M059J (cell line): ENCODE measurements at places on chromosomes 13 and 19.

DNA sequence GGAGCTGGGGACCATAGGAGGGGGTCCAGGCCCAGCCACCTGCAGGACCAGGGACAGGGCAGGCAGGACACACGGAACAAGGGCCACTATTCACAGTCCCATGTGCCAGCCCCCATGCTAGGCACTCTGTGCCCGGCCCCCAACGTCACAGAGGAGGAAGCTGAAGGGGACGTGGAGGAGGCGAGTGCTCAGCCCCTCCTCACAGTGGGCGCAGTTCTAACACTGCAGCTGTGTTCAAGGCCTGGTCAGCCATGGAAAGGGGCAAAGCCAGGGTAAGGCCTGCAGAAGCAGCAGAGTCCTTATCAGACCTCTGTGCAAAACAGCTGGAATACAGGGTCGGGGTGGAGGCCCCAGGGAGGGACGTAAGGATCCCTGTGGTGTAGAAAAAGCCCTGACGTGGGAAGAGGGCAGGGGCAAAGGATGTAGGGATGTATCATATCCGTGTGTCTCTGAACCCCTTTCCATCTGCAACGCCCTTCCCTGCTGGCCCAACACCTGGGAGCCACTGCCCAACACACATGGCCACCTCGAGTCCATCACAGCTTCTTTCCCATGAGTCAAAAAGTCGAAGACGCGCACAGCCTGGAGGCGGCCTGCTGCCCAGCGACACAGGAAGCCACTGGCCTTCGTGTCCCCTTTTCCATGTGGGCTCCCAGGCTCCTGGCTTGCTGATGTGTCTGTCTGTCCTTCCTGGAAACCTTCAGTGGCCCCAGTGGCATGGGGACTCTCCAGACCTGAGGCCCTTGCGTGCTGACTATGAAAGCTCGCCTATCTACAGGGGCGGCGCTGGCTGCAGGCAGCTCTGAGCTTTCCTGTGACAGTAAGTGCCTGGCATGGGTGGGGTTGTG, 28.0 kb downstream of the SH3GL1 start:
- no peak for DNase-seq

- no peak for DNase-seq
Observed at GRCh38 chr19:35781650-35782049, 6.3 kb downstream of the ARHGAP33 start.

DNA sequence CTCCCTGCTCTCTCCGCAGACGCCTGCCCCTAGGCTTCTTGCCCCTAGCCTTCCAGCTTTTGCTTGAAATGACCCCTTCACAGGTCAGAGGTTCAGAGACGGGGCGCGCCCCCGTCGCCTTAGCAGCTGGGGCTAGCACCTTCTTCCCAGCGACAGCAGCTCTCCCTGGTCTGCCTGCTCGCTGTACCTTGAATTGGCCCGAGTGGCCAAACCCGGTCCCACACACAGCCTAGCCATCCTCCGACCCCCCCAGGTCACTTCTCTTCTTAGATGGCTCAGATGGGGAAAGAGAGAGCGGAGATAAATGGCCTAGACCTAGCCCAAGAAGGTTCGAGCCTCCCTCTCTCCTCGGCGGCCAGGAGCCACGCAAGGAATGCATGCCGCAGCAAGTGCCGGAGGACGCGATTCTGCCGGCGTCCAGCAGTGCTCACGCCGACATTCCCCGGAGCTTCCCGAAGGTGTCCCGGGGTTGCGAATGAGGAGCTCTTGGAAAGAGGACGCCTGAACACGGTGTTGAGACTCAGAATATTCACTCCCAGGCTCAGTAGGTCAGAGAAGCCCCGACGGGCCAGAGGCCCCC, 1.3 kb downstream of the CDX2 start:
- no peak for DNase-seq

GRCh38 chr13:91331047-91331915, 16.2 kb upstream of the MIR17HG start:
- DNase-seq = no peak

GRCh38 chr19:1255186-1256161, 7.1 kb downstream of the MIDN start:
- DNase-seq = no peak

DNA sequence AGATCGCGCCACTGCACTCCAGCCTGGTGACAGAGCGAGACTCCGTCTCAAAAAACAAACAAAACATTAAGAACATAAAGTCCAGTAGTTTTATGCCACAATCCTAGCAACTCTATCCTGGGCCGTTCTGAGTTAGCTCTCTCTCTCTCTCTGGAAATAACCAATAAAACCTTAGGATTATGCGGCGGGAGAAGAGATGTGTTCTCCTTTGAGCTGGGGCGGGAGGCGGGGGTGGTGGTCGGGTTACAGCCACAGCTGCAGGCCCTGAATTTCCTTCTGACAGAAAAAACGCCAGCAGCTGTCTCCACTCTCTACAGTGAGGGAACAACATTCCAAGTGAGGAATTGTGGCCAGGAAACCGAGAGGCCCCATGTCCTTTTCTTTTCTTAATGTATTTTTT, 9.1 kb upstream of the PNMA8A start:
- no peak for DNase-seq

GRCh38 chr19:33691736-33692135, 70.0 kb downstream of the CHST8 start:
- no peak for DNase-seq

GRCh38 chr19:12721656-12722565, 1.8 kb downstream of the TNPO2 start:
- DNase-seq = peak; percentile 55

GRCh38 chr13:114279758-114280355, 1.5 kb upstream of the UPF3A start:
- no peak for DNase-seq

DNA sequence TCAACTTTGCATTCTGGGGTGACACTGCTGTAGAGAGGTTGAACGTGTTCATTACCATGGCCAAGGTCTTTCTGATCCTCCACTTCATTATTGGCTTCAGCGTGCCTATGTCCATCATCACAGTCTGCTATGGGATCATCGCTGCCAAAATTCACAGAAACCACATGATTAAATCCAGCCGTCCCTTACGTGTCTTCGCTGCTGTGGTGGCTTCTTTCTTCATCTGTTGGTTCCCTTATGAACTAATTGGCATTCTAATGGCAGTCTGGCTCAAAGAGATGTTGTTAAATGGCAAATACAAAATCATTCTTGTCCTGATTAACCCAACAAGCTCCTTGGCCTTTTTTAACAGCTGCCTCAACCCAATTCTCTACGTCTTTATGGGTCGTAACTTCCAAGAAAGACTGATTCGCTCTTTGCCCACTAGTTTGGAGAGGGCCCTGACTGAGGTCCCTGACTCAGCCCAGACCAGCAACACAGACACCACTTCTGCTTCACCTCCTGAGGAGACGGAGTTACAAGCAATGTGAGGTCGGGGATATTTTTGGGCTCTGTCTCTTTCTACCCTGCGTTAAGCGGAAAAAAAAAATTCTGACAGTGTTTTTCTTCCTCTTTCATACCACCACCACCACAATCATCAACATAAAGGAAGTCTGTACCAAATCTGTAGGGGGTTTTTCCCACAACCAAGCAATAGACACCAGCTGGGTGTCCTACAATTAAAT, 29.5 kb downstream of the FPR3 start:
- no peak for DNase-seq

DNA sequence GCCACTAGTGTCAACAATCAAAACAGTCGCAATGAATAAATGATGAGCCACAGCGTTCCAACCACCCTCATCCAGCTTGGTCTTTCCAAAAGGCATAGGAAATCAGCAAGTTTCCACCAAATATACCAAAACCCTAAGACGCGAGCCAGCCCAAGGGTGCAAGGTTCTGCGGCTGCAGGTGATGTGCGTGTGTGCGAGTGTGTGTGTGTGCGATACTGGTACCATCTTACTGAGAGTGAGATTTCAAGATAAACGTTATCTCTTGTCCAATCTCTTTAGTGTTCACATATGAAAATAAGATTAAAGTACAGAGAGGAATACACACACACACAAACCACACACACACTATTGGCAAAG, 895 bp upstream of the TRPC4 start:
- no peak for DNase-seq

GRCh38 chr19:16155128-16155527, 11.6 kb downstream of the HSH2D start:
- no peak for DNase-seq

DNA sequence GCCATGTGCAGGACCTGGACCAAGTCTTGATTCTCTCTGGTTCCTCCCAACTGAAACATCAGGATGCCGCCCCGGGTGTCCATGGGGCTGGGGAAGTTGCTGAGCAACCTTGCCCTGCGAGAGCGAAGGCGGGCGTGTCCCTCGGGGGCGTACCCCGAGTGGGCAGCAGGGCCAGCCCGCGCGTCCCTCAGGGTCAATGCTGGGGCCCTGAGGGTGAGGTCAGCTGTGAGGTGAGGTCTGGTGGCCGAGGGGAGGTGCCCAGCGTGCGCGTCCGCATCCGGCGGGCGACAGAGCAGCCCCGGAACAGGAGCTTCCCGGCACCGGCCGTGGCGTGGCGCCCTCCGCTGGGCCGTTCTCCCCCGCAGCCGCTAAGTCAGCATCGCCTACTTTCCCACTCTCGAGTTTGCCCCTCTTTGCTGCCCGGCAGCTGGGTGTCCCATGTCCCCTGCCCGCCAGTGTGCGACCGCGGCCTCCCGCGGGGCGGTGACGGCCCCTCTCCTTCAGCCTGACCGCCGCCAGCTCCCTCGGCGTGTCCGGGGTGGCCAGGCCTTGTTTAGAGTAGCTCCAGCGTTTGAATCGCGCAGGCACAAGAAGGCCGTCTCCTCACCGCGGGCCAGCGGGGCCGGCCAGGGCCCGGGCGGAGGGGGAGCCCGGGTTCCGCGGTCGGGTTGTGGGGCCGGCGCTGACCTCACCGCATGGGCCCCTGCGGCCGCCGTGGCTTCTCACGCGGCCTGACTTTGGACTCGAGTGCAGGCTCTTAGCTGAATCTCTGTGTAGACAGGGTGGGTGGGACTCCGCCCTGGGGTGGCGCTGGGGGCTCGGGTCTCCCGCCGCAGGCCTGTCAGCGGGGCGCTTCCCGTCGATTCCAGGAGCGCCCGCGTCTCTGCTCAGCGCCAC, 33.0 kb downstream of the GJA3 start:
- peak; percentile 54 for DNase-seq

DNA sequence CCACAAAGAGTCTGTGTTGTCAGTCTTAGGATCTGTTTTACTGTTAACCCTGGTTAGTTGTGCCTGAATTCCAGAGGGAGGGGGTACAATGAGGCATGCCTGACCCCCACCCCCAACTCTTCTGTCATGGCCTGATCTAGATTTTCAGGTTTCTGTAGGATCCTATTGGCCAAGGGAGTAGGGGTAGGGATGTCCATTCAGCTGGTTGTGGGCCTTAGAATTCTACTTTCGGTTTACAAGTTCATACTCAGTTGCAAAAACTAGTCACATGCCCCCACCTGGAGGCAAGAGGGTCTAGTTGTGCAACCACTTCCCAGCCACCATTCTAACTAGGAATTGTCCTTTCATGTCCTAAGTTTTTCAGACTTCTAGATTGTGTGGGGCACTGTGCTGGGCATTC, 94.3 kb upstream of the MBNL2 start:
- DNase-seq = no peak

DNA sequence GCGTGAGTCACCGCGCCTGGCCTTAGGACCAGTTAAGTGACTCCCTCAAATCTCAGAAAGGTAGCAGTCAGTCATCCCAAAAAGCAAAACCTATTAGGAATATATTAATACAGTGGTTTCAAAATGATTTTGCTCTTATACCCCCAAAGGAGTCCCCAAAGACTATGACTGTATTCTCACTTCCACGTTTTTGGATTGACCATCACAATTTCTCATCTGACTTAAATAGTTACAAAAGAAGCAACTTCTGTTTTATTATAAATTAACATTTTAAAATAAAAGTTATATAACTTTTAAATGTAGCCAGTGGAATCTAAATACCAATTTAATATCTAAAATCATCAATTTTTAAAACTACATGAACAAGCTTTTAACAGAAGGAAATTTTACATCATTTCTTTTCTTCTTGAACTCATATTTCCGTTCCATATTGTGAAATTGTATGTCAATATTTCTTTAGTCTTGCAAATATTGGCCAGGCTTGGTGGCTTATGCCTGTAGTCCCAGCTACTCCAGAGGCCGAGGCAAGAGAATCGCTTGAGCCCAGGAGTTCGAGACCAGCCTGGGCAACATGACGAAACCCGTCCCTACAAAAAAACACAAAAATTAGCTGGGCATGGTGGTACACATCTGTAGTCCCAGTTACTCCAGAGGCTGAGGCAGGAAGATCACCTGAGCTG, 1.5 kb upstream of the SPART start:
- no peak for DNase-seq

GRCh38 chr13:38647312-38647711, 39.6 kb upstream of the FREM2 start:
- peak; percentile 4 for DNase-seq

- no peak for DNase-seq
Observed at GRCh38 chr13:112024577-112024976, 42.4 kb upstream of the SOX1 start.

DNA sequence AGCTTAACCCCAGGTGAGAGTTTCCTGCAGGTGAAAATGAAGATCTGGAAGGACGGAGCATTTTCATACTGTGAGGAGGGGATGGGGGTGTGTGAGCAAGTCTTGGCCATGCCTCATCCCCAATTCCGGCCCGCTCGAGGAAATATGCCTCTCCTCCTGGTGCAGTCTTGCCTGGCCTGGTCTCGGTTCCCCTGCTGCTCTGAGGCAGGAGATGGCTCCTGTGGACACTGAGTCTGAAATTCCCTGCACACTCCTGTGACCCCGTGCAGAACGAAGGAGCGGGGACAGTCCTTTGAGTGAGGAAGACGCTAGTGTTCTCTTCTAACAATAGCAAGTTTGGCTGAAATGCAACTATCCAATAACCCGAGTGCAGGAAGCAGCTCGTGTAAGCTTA, 329 bp upstream of the ZNF439 start:
- no peak for DNase-seq

DNA sequence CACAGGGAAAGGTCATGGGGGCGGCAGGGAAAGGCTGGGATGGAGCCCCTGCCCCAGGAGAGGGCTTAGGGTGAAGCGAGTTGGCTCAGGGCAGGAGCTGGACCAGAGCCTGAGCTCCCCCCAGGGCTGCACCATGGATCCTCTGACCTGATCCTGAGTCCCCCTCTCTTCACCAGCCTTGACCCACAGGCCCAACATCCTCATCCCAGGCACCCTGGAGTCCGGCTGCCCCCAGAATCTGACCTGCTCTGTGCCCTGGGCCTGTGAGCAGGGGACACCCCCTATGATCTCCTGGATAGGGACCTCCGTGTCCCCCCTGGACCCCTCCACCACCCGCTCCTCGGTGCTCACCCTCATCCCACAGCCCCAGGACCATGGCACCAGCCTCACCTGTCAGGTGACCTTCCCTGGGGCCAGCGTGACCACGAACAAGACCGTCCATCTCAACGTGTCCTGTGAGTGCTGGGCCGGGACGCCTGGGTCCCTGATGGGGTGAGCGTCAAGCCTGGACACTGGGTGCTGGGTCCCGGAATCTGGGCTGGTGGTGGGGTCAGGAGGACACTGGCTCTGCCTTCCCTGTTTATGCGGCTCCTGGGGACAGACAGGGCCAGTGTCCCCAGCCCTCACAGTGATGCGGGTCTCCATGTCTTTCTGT, 842 bp downstream of the SIGLEC9 start:
- no peak for DNase-seq

- DNase-seq = peak; percentile 65
Observed at GRCh38 chr19:51800473-51801244, 5.7 kb downstream of the FPR3 start.
